ENCODE measurements at places on chromosomes 2 and 18. TPM values are rescaled to one million over a fixed set of nuclear protein-coding genes. Genes with fewer than 3 reads are reported as not detected.
A peak's percentile ranks its signal among the peaks of the same experiment; 100 is the strongest.

DNA sequence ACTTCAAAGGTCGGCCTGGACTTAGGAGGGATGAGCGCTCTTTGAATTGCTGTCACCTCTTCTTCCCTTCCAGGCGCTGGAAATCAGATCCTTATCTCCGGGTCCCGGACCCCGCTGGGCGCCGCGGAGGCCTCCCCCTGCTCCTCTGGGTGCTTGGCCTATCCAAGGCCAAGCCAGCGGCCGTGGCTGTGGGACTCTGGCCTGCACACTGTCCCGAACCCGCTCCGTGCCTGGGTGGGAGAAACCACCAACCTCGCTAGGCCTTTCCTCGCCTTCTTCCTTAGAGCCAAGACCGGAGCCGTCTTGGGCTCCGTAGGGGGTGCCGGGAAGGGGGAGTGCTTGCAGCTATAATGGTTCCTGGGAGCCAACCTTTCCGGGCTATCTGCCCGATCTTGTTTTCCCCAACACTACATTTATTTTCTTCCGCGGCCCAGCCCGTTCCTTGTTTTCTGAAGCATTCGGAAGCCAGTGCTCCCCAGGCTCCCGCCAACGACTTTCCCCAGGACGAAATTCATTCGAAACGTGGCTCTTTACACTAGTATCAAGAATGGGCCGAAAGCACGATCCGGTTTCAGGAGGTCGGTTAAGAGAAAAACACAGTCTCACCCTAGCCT lies 2.4 kb downstream of the OSR1 start:
- peak; percentile 32 for DNase-seq

DNA sequence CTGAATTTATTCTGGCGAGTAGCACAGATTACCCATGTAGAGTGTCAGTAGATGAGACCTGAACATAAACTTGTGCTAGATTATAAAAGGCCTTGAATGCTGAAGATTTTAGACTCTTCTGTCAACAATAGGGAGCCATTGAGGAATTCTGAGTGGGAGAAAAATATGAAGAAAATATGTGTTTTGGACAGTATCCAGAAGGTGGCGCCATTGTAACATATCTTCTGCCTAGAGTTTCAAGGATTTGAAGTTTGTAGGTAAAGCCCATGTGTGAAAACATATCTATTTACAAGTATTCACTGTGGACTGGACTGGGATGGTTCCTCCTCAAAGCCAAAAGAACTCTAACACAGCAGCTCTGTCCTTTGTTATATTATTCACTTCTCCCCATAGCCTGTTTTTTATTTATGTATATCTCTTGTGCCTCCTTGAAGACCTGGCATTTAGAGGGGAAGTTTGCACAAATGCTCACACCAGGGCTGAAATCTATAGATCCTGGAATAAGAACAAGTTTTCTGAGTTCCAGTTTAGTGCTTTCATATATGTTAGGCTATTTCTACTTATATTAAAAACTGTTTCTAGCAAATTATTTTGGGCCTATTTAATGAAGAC lies 124.9 kb downstream of the RDH14 start:
- peak; percentile 62 for DNase-seq

DNA sequence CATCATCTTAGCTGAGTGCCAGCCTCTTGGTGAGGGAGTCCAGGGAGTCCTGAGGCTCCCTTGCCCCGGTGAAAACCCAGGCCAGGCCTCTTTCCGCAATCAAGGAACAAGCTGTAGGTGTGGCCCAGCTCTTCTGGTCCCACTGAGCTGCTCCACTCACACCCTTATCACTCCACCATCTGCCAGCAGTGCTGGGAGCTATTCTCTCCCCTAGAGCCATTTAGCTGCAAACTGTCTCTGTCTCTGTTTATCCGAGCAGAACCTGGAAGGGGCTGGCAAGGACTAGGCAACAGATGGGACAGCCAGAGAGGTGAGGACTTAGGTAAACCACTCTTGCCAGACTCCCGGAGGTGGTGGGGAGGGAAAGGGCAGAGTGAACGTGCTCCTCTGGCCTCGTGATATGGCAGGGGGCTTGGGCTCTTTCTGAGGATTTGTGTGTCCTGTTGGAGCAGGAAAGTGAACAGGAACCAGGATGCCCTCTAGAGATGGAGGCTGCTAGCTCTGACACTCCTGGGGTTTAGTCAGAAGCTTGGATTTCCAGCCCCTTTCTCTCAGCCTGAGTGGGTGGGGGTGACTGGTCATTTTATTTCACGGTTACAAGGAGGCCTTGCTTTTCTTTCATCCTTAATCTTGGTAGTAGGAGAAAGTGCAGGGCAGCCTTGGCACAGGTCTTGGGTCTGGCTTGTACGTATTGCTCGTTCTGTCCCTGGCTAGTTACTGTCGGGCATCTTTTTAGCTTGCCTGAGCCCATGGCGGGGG lies 19.6 kb downstream of the B3GNT2 start:
- no peak for DNase-seq

DNA sequence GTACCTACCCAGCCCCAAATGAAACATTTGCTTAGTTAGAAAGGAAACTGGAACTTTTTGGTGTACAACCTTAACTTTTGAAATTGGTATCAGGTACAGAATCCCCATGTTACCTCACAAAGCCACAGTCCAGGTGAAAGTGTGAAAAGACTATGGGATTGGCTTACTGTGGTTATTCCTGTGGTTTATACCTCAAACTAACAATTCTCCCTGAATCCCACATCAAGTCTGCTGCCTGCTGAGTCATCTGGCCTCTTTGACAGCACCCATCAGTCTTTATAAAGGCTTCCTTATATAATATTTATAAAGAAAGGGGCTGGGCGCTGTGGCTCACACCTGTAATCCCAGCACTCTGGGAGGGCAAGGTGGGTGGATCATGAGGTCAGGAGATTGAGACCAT lies 164.6 kb downstream of the TMEM247 start:
- no peak for DNase-seq

- DNase-seq: no peak
Observed at GRCh38 chr2:86186431-86186830, 8.8 kb downstream of the IMMT start.

DNA sequence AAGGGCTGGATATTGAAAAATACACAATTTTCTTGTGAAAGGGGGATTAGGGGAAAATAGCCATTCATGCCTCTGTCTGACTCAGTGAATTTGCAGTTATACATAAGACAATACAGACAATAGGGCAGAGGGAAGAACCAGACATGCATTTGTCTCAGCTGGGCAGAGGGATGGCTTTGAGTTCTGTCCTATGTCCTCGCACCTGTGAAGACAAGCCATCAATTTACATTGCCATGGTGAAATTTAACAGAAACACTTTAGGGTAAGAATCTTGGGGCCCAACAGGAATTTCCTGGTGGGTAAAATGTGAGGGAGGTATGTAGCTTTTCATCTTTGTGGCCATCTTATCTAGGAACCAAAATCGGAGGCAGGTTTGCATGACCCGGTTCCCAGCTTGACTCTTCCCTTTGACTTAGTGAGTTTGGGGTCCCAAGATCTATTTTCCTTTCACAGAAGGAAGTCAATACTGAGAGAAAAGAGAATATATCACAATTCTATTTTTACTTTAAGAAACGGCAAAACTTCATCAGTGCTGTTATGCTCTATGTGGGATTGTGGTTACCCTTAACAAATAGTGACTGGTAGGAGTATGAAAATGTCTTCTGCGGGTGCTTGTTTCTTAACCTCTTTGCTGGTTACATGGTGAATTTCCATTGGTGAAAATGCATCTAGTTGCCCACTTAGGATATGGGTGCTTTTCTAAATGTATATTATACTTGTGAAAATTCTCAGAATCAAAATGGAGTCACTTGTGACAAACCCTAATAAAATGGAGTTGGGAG lies 221.8 kb downstream of the SPP2 start:
- DNase-seq: no peak

DNA sequence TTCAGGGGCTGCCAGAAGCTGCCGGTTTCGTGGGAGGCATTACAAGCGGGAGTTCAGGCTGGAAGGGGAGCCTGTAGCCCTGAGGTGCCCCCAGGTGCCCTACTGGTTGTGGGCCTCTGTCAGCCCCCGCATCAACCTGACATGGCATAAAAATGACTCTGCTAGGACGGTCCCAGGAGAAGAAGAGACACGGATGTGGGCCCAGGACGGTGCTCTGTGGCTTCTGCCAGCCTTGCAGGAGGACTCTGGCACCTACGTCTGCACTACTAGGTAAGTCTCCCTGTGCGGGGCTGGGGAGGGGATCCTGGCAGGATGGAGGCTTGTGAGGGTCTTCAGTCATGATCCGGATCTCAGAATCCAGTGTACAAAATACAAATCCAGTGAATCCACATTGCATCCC lies 17.8 kb downstream of the IL1R2 start:
- no peak for DNase-seq

- DNase-seq: no peak
Observed at GRCh38 chr18:22827216-22827615, 105.9 kb upstream of the RBBP8 start.

DNA sequence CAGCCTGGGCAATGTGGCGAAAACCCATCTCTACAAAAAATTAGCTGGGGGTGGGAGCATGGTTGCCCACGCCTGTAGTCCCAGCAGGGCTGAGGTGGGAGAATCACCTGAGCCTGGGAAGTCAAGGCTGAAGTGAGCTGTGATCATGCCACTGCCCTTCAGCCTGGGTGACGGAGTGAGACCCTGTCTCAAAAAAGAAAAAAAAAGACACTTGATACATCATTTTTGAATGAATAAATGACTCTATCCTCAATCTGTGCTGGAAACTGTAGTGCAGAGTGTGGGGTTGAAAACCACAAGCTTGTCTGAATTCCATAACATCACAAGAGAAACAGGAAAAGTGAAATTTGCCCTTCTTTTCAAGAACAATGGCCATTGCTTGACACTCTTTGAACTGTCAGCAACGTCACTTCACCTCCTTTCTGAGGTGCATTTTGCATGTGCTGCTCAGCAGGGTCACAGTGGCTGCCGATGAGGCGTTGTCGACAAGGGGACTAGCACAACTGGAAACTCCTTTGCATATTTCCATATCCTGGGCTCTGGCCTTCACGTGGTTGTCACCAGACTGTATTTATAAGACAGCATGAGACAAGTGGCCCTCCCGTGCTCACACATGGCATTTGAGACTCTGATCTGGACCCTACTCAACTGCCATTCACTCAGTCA lies 54.2 kb downstream of the DDX1 start:
- DNase-seq: no peak

GRCh38 chr2:113739849-113740248 lies 16.6 kb downstream of the SLC35F5 start:
- DNase-seq: no peak

- DNase-seq: no peak
Observed at GRCh38 chr2:136357007-136357380, 239.0 kb upstream of the CXCR4 start.

- DNase-seq: no peak
Observed at GRCh38 chr18:48613589-48614404, 75.0 kb downstream of the CTIF start.

DNA sequence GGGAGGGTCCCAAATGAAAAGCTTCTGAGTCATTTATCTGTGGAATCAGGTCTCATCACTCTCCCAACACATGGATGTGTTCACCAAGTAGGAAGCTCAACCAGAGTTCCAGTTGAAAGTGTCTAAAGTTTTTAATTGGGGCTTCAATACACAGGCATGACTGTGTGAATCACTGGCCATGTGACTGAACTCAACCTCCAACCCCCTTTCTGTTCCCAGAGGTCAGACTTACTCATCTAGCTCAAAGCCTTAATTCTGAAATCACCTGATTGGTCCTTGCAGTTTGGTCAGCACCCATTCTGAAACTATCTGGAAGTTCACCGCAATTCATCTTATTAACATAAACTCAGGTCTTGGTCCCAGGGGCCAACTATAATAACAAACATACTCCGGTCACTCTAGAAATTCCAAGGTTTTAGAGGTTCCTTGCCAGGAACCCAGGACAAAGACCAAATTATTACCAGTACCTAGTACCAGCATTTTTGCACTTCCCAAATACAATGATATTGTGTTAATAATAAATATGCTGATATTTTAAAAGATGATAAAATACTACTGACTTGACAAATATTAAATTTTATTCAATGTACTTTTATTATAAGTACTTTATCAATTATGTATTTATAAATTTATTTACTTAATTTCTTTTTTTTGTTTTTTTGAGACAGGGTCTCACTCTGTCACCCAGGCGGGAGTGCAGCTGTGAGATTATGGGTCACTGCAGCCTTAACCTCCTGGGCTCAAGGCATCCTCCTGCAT lies 10.7 kb upstream of the RBM45 start:
- DNase-seq: no peak

DNA sequence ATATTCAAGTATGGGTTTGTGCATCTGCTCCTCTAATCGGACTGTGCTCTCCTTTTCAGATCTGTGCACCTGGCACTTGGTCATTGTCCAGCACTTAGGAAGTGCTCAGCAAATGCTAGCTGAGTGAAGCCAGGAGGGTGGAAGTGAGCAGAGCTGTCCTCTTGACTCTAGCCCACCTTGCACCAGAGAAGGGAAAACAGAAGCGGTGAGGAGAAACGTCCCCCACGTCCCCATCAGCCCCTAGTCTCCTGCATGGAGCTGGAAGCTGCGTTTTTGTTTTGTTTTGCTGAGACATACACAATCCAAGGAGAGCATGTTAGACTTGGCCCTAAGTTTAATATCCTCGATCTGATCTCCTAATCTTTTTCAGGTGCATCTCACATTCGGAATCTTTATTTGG lies 73.6 kb downstream of the EN1 start:
- DNase-seq: no peak

The GATA6 gene
- total RNA-seq: 0.26 TPM

The RMDN2 gene
- total RNA-seq: 10.3 TPM

The COL3A1 gene
- 0.22 TPM for total RNA-seq

The RTP5 gene
- not detected for total RNA-seq

The SIX2 gene
- 0.12 TPM for total RNA-seq

The RPL31 gene
- 2,596 TPM for total RNA-seq

The PRKAG3 gene
- not detected for total RNA-seq

The RBM45 gene
- 12.6 TPM for total RNA-seq

The NIF3L1 gene
- 79.8 TPM for total RNA-seq
